EH (cell line): ENCODE measurements at places on chromosomes 13 and 19.
A peak's percentile ranks its signal among the peaks of the same experiment; 100 is the strongest.

GRCh38 chr13:108345016-108345415 is 75.5 kb downstream of the TNFSF13B start:
- DNase-seq = no peak

GRCh38 chr19:46927893-46928292 is 67.1 kb downstream of the ARHGAP35 start:
- DNase-seq = peak; percentile 42

DNA sequence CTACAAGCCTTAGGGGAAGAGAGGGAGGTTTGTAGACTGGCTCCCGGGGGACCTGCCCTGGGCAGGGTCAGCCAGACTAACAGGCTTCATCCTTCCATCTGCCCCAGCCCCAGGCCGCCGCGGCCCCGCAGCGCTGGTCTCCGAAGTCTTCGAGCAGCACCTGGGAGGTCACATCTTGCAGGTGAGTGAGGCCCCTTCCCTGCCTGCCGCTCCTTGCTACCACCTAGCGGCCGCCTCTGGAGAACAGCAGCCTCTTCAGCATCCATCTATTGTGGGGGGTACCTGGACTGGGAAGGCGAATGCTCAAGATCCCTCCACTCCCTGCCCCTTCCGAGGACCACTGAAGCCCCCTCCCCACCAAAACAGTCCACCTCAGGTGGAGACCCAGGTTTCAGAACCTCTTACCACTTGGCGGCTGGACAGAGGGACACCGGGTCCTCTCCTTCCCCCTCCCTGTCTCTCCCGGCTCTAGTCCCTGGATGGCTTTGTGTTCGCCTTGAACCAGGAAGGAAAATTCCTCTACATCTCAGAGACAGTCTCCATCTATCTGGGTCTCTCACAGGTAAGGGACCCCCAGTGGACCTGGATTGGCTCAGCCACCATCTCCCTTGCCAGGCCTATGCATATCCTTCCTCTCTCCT is 12.7 kb downstream of the NPAS1 start:
- DNase-seq = peak; percentile 35

GRCh38 chr13:36261011-36261410 is 36.6 kb downstream of the CCDC169 start:
- no peak for DNase-seq

DNA sequence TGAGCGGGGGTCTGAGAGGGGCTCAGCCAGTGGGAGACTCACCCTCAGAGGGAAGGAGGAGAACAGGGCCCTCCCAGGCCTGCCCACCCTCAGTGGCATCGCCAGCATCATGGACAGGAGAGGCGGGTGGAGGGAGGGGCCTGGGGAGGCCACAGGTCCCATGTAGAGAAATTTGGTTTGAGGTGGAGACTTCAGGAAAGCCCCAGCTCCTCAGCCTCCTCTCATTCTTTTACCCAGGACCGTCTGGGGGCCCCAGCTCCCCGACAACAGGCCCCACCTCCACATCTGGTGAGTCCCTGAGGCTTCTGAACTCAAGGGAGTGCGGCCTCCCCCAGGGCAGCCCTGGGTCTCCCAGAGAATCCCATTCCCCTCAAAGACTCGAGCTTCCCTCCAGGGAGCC is 3.1 kb downstream of the LILRB1 start:
- no peak for DNase-seq

DNA sequence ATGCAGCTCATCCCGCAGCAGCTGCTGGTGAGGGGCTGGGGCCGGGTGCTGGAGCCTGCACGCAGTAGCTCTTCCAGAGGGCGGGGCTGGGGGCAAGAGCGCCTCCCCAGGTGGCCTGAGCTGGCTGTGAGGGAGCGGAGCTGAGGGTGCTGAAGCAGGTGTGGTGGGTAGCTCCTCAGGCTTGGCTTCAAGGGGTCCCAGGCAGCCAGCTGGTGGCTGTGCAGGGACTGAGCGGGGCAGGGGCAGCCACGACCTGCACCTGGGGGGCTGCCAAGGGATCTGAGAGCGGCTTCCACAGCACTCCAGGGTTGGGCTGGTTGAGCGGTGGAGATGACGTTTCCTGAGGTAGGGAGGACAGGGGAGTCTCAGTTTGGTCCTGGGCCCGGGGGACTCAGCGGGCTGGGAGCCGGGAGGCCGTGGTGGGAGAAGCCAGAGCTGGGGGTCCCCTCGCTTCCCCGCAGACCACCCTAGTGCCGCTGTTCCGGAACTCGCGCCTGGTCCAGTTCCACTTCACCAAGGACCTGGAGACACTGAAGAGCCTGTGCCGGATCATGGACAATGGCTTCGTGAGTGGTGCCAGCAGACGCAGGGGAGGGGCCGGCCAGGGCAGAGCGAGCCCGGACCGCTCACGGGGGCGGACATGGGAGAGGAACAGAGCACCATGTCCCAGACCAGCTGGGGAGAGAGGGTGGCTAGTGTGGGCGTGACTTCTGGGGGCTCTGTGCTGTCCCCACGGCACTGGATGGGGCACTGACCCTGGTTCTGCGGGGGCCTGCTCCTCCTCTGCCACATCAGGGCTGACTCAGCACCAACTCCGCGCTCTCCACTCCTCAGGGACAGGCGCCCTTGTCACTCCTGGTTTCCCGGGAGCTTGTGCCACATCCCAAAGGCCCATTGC is 7.4 kb downstream of the PTOV1 start:
- DNase-seq = peak; percentile 39

DNA sequence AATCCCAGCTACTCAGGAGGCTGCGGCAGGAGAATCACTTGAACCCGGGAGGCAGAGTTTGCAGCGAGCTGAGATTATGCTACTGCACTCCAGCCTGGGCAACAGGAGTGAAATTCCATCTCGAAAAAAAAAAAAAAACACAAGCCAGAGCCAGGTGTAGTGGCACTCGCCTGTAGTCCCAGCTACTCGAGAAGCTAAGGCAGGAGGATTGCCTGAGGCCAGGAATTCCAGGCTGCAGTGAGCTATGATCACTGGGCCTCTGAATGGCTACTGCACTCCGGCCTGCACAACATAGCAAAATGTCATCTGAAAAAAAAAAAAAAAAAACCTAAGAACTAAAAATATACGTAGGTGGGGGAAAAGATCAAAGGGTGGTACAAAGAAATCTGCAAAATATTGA is 19.4 kb downstream of the EPS15L1 start:
- peak; percentile 18 for DNase-seq

DNA sequence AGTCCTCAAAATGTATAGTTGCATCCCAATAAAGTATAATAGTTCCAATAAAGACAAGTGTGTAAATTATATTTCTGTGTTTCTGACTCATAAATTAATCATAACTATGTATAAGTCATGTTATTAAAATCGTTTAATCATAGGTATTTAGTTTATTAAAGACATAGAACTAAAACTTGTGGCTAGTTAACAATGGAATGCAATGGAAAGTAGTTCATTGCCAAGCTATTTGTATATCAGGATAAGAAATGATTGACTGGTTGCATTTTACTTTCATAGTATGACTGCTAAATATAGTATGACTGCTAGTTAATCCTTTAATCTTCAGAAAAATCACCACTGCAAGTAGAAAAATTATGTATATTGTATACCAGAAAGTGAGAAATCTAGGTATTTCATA is 16.9 kb downstream of the COG3 start:
- DNase-seq = no peak

DNA sequence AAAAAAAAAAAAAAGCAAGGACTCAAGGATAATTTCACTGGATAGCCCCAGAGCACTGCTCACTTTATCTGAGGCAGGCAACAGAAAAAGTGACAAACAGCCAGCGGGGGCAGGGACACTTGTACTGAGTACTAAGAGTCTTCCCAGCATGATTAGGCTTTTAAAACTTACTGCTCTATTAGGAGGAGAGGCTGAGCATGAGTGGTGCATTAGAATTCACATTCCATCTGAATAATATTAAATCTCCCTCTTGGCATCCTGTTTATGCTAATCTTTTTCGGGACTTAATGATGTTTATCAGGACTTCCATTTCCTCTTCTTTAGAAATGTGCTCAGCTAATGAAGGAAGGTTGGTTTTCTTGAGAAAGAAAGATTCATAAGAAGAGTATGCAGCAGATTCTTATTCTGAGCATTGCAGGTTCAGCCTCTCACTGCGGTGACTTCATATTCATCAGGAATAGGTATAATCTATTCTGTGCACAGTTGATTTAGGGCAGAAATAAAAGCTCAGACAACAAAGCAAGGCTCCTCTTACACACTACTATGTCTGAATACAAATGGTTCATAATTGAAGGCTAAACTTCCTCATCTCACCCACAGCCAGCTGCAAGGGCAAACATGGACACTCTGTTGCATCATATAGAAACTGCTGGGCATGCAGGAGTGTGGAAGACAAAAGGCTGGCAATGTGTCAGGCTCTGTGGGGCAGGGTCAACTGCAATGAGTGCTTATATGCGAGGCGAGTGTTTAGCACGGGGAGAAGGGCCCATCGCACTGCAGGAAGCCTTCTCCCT is 107.0 kb downstream of the KL start:
- peak; percentile 94 for DNase-seq

DNA sequence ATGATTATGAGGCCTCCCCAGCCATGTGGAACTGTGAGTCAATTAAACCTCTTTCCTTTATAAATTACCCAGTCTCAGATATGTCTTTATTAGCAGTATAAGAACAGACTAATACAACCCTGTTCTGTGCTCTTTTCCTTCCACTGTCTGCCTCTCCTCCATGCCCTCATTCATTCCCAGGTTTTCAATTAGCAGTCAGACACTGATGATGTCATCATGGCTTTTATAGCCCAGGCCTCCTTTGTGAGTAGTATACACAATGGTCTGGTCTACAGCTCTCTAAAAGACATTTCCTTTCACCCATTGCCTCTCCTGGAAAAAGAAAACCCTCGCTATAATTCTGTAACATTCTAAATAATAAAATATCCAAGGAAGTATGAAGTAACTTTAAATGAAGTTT is 25.5 kb downstream of the FGF14 start:
- DNase-seq = no peak

- DNase-seq = peak; percentile 34
These were observed 145.7 kb downstream of the PCCA start for GRCh38 chr13:100234524-100235136.

- DNase-seq = peak; percentile 30
These were observed 7.5 kb downstream of the PLAUR start for GRCh38 chr19:43662487-43662886.

- DNase-seq = no peak
These were observed 31.0 kb downstream of the CRYL1 start for GRCh38 chr13:20494656-20495055.

GRCh38 chr13:31174018-31174417 is 12.3 kb upstream of the HSPH1 start:
- DNase-seq = peak; percentile 35

GRCh38 chr13:65990684-65991083 is 1239.5 kb downstream of the PCDH9 start:
- no peak for DNase-seq

DNA sequence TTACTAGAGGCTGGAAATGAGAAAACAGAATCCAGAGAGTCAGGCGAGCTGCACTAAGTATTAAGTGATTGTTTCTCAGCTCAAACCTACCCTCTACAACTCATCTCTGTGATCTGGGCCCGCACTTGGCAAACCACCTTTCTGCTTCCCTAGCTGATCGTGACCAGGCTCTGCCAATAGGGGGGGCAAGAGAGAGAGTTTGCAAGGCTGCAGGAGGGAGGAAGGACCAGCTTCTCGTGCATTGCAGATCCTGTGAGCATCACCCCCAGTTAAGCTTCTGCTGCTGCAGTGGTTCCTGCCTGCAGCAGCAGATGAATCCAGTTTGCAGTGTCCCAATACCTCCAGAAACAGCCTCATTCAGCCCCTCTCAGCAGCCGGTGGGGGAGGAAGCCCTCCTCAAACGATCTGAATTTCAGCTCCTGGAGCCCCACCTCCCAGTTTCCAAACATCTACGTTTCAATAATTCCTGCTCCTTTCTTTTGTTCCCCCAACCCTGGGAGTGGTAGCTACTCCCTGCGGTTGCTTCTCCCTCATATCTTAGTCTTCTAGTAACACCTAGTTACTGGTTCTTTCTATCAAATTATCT is 20.0 kb downstream of the XRCC1 start:
- DNase-seq = peak; percentile 73

GRCh38 chr19:30908262-30908771 is 440.9 kb downstream of the TSHZ3 start:
- DNase-seq = no peak

DNA sequence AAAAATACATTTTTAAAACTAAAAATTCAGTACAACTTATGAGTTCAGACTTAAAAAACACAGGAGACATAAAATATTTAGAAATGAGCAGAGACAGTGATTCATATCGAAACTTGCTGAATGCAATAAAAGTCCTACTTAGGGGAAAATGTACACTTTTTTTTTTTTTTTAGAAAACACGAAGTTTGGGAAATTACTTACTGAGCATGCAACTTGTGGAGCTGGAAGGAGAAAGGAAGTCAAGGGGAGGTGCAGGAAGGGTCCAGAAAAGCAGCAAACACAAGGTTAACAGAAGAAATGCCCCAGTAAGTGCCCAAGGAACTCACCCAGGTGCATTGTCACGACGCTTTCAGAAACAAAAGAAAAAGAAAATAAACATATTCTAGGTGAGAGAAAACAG is 18.6 kb upstream of the LAIR1 start:
- no peak for DNase-seq

GRCh38 chr19:7663706-7664105 is 5.1 kb upstream of the RETN start:
- DNase-seq = peak; percentile 9

- peak; percentile 1 for DNase-seq
These were observed 615.9 kb downstream of the TBC1D4 start for GRCh38 chr13:74866101-74866500.

DNA sequence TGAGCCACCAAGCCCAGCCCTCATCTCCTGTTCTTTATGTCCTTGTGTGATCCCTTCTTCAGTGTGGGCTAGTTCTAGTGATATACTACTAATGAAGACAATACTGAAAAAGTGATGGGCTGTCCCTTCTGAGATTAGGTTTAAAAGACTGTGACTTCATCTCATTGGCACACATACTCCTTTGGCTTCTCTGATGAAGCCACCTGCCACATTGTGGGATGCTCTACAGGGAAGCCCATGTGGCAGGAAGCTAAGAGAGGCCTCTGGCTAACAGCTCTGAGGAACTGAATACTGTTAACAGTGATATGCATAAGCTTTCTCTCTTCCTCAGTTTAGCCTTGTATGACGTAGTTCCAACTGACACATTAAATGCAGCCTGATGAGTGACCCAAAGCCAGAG is 13.6 kb downstream of the CSNK1A1L start:
- DNase-seq = no peak

DNA sequence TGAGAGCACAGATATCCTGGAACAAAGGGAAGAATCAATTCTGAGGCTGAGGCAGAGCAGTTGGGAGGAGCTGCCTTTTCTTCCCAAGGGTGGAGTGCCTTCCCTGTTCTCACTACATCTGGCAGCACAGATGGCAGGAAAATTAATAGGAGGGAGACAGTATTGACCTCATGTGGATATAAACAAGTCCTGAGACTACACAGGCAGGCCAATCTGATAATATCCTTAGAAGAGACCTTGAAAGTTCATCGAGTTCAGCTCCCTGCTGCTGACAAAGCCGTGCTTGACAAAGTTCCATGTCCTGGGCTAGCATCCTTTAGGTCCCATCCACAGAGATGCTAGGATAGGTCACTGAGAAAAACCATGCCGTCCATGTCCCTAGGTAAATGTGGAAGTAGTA is 1451.5 kb downstream of the EFNB2 start:
- DNase-seq = no peak

GRCh38 chr13:26819046-26819445 is 58.5 kb upstream of the GPR12 start:
- DNase-seq = no peak
